HepG2 (cell line): ENCODE measurements at places on chromosomes 11 and 22. TPM values are rescaled to one million over a fixed set of nuclear protein-coding genes. Genes with fewer than 3 reads are reported as not detected.

GRCh38 chr22:40348025-40348658 is 1.8 kb downstream of the ADSL start:
- DNase-seq = peak; percentile 38

DNA sequence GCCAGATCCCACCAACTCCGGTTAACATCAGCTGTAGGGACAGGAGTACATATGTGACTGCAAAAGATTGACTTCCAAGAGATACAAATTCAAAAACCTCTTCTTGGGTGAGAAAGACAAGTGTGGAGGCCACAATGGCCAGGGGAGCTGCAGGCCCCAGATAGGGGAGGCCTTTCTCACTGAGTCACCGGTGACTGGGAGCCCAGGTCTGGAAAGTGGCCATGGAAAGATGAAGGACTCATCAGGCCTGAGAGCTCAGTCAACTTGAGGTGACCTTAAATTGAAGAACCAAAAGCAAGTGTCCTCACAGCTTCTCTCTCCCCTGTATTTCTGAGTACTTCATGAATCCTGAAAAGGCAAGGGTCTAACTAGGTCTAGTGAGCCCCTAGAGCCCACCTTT is 90.4 kb upstream of the CLPB start:
- DNase-seq = no peak

DNA sequence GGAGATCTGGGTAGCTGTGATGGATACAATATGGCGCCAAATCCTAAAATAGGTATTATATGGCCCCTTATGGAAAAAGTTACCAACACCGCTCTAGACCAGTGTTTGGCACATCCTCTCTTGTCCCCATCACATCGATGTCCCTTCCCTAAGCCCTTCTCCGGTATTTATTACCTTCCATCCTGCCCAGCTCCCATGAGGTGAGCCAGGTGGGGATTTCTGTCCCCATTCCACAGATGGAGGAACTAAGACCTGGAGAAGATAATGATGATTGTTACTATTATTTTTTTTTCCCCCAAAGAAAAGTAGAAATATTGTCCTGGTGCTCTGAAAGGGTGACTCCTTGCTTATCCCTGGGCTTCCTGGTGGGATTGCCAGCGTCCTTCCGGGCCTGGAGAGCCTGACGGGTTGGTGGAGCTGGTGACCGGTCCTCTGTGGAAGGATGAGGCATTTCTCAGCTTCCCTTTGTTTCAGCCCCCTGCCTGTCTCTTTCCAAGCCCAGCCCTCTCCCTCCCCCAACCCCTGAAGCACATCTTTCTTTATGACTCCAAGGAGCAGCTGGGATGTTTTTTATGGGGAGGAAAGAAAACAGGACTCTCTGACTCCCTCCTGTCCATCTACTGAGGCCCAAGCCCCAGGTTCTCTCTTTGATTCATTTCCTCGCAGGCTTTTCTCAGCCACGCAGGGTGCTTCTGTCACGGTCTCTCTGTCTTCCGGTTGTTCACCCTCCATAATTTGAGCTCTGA is 65.4 kb downstream of the TP53I11 start:
- no peak for DNase-seq

DNA sequence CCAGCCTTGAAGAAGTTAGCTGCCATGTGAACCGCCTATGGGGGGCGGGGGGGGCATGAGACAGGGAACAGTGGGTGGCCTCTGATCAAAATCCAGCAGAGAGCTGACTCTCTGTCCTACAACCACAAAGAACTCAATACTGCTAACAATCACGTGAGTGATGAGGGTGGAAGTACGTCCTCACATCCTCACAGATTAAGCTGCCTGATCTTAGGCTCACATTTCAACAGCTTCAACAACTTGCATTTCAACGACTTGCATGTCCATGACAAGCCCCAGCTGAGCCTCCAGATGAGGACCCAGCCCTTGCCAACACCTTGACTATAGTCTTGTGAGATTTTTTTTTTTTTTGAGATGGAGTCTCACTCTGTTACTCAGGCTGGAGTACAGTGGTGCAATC is 51.6 kb downstream of the CLMP start:
- DNase-seq = no peak

DNA sequence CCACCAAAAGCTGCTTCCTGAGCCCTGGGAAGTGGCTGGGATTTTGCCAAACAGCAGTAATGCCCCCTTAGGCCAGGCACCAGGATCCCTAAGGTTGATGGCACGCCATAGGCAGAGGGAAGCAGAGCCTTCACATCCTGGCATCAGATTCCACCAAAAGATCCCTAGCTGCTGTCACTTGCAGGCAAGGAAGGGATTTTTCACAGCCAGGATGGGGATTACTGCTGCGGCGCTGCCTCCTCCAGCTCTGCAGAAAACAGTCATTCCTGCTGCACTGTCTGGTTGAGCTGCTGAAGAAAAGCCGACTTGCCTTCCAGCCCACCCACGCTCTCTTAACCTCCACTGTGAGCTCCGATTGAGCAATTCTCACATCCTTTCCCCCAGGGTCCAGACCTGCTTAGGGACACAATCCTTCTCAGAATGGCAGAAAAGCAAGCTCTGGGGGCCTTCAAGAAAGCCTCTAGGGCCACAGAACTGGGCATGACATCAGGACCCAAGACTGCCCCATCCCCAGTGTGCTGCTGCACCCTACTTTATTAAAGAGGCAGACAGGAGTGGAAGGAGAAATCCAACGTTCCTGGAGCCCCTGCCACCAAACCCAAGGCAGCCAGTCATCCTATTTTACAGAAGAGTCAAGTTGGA is 19.9 kb downstream of the SYN3 start:
- DNase-seq = no peak

Gene NELL1
- not detected in 2 replicates for total RNA-seq

- DNase-seq = no peak
These were observed 1.9 kb upstream of the C1QTNF5 start for GRCh38 chr11:119342362-119343130.
